ENCODE measurements at places on chromosomes 11 and 22. TPM values are rescaled to one million over a fixed set of nuclear protein-coding genes. Genes with fewer than 3 reads are reported as not detected.

The RGL4 gene
- not detected for total RNA-seq

The IRAG1 gene
- 0.29 TPM for total RNA-seq

The CDC42BPG gene
- total RNA-seq, result 30.5 TPM

The MS4A6A gene
- total RNA-seq, result not detected

The OLFML1 gene
- total RNA-seq, result not detected

The LRRC32 gene
- not detected for total RNA-seq

The PPP6R3 gene
- 171 TPM for total RNA-seq

The KRTAP5-7 gene
- not detected for total RNA-seq

The B3GAT1 gene
- not detected for total RNA-seq

The SNX15 gene
- 40.4 TPM for total RNA-seq

The CARNS1 gene
- total RNA-seq, result 0.22 TPM
